ENCODE measurements at places on chromosomes 7 and 10.
A peak's percentile ranks its signal among the peaks of the same experiment; 100 is the strongest.

DNA sequence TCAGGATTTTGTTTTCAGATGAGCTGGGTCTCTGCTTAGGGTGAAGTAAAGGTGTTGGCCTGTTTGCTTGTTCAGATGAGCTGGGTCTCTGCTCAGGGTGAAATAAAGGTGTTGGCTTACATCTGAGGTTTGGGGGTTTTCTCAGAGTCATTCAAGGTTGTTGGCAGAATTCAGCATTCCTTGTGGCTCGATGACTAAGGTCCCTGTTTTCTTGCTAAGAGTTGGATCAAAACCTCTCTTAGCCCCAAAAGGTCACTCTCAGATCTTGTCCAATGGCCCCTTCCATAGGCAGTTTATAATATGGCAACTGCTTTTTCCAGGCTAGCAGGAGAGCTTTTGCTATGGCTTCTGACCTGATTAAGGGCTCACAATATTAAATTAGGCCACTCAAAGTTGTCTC lies 106.6 kb downstream of the ADAM22 start:
- no peak for DNase-seq

GRCh38 chr10:35226507-35226906 lies 99.9 kb downstream of the CREM start:
- DNase-seq = no peak

GRCh38 chr10:70302292-70302691 lies 18.5 kb upstream of the NPFFR1 start:
- no peak for DNase-seq

DNA sequence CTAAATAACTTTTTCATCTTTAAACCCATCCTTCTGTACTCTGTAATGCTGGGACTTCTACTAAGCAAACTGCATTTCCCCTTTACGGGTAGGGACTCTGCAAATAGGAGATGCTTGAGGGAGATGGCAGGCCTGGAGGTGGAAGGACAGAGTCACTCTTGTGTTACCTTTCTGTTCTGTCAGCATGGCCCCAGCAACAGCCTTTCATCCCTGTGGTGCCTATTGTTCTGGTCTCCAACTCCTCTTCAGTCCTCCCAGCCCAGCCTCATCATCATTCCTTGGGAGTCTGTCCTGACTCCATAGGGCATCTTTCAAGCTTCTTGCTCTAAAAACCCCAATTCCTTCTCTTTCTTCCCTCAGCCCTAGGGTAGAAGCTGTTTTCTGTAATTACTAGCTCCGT lies 230.0 kb downstream of the SNX13 start:
- no peak for DNase-seq

DNA sequence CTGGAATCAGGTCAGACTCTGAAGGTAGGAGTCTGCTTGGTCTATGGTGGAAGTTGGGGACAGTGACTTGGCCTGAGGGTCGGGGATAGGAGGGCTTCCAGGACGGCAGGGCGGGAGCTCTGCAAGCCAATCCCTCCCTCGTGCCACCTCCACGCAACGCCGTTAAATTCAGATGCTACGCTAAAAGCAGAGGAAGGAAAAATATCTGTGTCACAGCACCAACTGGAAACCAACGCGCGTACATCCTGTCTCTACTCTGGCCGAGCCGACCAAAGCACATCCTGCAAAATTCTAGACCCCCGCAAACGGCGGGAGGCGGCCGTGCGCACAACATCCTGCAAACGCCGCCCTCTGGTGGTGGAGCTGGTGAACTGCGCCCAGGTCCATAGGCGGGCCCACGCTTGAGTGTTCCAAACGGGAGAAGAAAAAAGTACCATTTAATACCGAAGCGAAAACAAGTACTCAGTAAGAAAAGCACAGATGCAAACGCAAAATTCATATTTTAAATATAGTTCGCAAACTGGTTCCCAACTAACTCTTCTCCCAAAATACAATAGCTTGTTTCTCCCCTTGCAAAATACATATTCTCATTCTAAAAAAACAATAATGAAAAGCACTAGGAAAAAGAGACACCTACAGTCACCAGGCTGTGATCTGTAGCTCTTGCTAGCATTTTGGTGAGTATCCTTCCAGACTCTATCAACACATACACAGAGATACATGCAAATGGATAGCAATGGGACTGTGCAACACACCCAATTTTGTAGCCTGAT lies 45.7 kb upstream of the HSPA12A start:
- DNase-seq = peak; percentile 81

GRCh38 chr10:103789771-103790201 lies 65.6 kb downstream of the SH3PXD2A start:
- DNase-seq = no peak

- no peak for DNase-seq
These were observed 91.2 kb downstream of the LSMEM1 start for GRCh38 chr7:112571852-112572607.

- no peak for DNase-seq
These were observed 65.2 kb upstream of the OGDHL start for GRCh38 chr10:49827297-49827696.

GRCh38 chr7:36440880-36441279 lies 51.2 kb downstream of the ANLN start:
- no peak for DNase-seq

- DNase-seq = no peak
These were observed 25.0 kb downstream of the SPAG6 start for GRCh38 chr10:22370320-22370719.

GRCh38 chr7:52689912-52690311 lies 345.5 kb upstream of the POM121L12 start:
- DNase-seq = no peak

DNA sequence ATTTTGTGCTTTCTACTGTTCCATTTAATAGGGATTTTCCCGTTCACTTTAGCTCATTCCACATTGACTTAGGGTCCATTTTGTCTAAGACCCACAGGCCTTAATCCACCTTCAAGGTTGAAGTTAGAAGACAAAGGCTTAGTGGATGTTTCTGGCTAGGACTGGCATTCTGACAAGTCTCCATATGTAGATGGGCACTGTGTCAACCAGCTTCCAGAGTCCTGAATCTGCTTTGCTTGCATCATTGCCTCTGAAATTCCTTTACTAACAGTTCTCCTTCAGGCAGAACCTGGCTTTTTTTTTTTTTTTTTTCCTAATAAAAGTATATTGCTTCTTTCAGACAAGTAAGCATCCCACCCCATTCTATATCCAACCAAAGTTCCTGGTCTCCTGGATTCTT lies 69.6 kb upstream of the PDCD4 start:
- no peak for DNase-seq

GRCh38 chr7:151755131-151755801 lies 121.6 kb downstream of the PRKAG2 start:
- DNase-seq = peak; percentile 72

DNA sequence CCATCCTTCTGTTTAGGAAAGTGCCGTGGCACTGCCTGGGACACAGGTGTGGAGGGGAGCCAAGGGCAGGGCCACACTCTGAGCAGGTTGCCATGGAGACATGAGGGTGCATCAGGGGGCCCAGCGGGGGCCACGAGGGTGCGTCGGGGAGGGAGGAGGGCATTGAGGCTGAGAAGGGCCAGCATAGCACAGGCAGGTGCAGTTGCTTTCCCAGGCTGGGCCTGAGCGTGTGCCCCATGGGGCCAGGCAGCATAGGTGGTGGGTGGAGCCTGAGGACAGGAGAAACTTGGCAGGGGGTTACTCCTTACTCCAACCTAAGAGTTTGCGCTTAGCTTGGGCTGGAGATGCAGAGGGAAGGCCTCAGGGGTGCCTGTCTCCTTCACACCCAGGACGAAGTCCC lies 15.2 kb downstream of the YKT6 start:
- DNase-seq = no peak

DNA sequence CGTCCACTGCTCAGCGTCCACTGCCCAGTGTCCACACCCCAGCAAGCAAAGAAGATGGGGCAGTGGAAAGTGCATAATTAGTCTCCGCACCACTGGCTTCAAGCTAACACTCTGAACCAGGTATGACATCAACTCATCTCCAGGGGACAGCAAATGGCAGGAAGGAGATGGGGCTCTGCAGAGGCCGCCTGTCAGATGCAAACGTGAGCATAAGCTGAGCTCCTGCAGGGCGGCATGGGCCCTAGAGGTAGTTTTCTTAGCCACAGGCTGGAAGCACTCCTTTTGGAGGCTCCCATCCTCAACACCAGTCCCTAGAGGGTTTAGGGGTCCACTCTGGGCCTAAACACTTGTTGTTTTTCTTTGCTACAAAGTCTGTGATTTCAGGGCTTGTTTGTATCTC lies 335.8 kb upstream of the MKI67 start:
- no peak for DNase-seq

DNA sequence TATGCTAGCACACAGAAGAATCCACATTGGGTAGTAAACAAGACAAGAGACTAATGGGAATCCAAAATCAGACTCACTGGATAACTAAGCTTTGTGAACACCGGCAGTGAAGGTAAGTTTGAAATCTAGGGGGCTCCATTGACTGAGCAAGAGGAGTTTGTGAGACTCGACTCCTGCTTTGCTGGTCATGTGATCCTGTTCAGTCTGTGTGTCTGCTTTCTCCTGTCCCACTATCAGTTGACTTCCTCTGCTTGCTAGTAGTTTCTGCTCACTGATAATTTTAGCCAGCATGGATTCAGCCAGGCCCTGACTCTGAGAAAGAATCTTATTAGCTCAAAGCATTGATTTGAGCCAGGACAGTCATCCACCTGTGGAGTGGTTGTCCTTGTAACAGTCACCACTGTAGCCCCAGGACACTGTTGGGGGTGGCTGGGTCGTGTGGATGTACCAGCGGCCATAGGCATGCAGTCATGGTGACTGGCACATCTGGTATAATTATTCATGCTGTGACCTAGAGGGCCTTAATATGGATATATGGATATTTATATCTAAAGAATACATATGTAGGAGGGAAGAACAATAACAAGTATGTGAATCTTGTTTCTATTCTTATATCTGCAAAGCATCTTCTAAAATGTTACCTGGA lies 44.4 kb downstream of the DNAH11 start:
- no peak for DNase-seq

DNA sequence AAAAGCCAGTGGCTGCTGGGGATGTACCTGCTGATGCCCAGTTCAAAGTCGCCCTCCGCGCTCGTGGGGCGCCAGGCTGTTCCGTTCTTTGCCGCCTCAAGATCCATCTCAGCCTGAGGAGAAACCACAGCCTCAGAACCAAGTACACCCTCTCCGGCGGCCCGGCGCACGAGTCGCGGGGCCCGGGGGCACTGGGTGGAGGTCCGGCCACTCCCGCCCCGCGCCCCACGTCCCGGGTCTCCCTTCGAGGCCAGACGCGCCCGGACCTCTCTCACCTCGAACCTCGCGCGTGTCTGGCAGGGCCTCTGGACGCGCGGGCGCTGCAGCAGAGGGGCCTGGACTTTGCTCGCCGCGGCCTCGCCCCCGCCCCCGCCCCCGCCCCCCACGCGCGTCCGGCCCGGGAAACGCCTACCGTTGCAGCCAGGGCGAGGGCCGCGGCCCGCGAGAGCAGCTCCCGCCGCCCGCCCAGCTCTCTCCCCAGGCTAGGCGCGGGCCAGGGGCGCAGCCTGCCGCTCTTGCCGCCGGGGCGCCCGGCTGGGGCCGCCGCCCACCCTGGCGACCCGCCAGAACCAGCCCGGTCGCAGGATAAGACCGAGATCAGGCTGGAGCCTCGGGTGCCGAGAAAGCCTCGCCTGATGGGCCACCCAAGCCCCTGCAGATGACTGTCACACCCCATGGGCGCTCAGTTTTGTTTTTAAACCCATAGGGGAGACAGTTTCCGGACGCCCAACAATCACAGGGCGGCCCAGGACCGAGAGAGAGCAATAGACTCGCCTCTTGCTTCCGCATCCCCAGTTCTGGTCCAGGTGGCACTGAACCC lies at the start of gene ABCB4:
ABCB4 (minus strand) TSS at position 322 of the 820 bp plus-strand sequence; CDS start at position 107, 215 bp downstream.
- DNase-seq = peak; percentile 63

DNA sequence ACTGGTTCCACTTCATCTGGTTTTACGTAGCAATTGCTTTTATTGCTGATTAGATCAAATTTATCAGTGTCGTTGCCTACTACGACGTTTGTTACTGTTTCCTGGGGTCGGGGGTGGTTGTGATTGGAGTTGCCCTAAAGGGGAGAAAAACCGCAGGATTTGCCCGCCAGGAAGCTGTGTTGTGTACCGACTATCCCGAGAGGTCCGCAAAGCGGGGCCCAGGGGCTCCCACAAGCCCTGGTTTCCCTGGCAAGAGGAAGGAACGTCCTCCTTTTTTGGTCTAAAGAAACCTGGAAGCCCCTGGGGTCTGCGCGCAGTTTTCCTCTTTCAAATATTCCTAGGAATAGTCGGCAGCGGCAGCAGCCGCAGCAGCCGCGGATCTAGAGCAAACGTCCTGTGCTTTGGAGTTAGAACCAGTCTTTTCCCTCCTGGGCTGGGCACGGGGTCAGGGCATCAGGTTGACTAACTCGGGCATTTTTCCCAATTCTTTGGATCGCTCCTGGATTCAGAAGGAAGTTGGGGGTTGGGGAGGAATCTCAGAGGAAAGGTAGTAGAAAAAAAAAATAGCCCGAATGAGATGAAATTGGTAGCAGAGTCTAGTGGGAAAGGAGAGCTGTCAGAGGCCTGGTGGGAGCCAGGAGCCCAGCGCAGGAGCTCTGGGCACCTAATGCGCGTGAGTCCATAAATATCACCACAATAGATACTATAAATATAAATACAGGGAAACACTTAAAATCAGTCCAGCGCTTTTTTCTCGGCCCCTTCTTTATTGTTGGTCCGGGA lies 4.6 kb downstream of the VAX1 start:
- DNase-seq = no peak

GRCh38 chr10:7388602-7389001 lies 22.2 kb downstream of the SFMBT2 start:
- DNase-seq = no peak

GRCh38 chr10:92914478-92915325 lies 66.4 kb downstream of the EXOC6 start:
- peak; percentile 12 for DNase-seq

DNA sequence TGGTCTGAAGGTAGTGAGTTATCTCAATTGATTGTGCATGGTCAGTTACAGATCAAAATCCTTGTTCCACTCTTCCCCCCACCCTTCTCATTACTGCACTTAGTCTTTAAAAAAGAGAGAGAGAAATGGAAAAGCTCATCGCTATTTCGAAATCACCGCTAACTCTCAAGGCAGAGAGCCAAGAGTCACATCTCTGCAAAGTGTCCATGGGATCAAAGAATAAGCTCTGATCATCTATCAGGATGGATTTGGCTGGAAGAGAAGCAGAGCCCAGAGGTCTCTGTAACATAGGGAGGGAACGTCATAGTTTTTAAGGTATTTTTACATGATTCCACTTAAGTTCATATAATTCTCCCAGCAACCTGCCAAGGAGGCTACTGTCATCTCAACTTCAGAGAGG lies 30.0 kb upstream of the MYH16 start:
- DNase-seq = no peak

DNA sequence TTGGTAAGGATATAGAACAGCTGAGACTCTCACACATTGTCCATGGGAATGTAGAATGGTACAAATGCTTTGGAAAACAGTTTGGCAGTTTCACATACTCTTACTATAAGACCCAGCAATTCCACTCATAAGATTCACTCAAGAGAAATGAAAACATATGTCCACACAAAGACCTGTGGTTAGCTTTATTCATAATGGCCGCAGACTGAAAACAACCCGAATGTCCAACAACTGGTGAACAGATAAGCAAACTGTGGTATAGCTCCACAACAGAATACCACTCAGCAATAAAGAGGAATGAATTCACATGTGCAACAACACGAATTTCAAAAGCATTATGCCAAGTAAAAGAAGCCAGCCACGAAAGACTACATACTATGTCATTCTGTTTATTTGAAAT lies 33.5 kb upstream of the CUL1 start:
- DNase-seq = no peak
